Thymus (tissue), 14 donors: ENCODE measurements at places on chromosomes 6 and 20.
A peak's percentile ranks its signal among the peaks of the same experiment; 100 is the strongest.

- no peak for DNase-seq
Observed at GRCh38 chr6:153108315-153108714, 22.8 kb downstream of the RGS17 start.

DNA sequence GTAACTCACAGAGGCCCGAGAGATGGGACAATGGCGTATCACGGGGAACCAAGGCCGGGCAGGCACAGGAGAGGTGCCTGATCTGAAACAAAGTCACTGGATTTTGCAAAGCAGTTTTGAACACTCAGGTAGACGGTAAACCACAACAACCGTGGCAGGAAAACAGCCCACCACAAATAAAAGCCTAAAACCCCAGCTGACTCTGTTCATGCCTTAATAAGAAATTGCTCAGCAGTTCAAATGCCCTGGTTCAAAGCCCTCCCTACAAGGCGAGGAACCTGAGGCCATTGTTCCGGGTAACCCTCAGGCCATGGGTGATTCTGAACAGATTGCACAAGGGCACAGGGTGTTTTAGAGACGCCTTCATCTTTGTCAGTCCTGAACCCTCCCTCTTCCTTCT lies 114.2 kb downstream of the MAP3K7 start:
- DNase-seq, result peak; percentile 74

DNA sequence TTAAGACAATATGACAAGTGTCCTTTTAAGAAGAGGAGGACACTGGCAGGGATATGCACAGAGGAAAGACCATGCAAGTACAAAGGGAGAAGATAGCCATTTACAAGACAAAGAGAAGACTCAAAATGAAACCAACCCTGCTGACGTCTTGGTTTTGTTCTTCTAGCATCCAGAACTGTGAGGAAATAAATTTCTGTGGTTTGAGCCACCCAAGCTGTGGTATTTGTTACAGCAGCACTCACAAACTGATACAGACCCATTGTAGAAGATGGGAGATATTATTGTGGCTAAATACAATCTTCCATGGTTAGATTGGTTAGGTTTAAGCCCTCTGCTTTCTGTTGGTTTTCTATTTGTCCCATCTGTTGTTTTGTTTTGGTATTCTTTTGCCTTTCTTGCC lies 88.6 kb upstream of the SLC35F1 start:
- DNase-seq, result no peak

- no peak for DNase-seq
Observed at GRCh38 chr6:134057478-134057877, 5.1 kb upstream of the SLC2A12 start.

DNA sequence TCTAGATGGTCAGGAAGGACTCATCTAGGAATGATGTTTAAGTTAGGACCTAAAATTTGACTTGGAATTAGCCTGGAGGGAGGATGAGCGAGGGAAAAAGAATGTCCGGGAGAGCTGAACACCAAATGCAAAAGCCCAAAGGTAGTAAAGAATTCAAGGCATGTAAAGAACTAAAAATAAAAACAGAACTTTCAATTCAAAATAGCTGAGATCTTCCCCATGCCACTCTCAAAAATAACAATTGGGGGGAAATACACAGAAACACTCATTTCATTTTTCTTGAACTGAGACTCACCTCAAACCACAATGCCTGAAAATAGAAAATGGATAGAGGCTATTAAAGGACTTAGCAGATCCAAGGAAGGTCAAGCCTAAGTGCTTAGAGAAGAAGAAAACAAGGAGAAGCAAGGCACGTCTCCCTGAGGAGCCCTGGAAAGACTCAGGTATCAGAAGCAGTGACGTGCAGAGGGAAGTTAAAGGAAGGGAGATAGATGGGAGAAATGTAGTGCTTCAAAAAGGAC lies 10.4 kb downstream of the PXT1 start:
- DNase-seq, result no peak

- DNase-seq, result no peak
Observed at GRCh38 chr6:3841711-3842565, 7.2 kb upstream of the FAM50B start.

GRCh38 chr6:139547122-139547776 lies 172.8 kb upstream of the CITED2 start:
- no peak for DNase-seq

- no peak for DNase-seq
Observed at GRCh38 chr20:9482180-9482579, 32.2 kb upstream of the LAMP5 start.

- DNase-seq, result no peak
Observed at GRCh38 chr6:116412270-116412669, 41.5 kb downstream of the DSE start.

DNA sequence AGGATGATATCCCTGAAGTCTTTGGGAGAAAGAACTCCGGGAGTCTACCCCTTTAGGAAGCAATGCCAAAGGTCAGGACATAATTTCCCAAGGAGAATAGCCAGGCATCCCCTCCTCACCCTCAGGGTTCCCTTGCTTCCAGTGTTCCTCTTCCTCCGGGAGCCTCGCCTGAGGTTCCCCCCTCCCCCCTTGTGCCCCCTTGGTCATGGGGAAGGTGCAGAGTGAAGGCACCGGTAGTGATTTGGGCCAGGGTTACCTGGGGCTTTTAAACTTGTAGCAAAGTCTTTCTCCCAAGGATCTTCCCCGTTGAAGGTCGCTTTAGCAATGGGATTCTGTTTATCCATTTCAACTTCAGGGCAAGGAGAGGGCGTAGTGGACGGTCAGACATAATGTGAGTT lies 1.2 kb downstream of the ISM1 start:
- DNase-seq, result no peak

DNA sequence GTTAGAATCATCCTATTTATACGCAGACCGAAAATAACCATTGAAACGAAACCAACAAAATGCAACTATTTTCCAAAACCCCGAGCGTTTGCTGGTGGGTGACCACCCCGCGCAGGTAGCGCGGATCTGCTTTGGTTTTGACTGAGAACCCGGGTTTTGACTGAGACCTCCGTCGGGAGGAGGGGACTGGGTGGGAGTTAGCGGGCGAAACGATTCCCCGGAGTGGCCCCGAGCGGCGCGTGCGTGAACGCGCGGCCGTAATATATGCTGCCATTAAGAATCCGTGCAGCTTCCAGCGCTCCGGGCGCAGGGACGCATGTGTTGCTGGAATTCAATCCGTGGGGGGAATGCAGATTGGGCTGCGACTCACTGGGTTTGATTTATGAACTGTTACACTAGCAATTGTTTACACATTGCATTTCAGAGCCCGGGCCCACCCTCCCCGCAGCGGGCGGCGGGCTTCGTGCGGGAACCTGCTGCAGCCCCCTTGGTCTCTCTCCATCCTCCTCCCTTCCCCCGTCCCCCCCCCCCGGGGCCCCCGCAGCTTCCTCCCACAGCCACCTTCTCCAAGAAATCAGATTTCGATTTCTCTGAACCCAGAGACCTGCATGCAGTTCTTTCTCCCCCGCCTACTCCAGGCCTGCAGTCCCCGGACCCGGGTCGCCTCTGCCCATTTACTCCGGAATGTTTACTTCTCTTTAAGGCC lies 9.9 kb downstream of the NRN1 start:
- no peak for DNase-seq

DNA sequence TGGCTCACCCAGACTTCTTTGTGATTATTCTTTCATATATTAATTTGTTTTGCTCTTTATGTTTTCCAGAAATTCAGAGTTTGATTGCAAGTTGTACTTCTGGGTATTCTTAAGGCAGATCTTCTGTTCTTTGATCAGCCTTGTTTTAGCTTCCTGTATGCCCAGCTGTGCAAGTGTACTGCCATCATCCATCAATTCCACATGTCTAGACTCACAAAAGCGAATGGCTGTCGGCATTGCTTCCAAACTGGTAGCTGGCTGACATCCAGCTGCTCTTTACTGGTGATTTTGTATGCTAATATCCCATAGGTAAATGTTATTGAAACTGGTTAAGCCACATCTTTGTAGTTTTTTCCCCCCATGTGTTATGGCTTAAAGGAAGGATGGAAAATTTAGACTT lies 1084.8 kb upstream of the CITED2 start:
- DNase-seq, result no peak

GRCh38 chr20:53917145-53918019 lies 153.0 kb downstream of the BCAS1 start:
- DNase-seq, result no peak

DNA sequence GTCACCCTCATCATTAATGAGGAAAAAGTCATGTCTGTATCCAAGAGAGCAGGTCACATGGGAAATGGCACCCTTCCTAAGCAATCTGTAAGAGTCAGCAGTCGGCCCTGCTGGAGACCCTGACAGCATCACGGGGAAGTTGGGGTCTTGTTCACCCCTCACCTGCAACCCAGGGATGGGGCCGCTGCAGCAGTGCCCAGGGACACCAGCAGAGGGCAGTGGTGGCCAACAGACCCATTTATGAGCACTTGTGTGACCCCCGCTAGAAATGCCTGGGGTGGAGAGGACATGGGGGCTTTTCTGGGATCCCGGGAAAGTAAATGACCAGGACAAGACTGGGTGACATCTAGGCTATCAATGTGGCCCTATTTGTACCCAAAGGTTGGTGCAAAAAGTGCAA lies 35.9 kb downstream of the ANKRD60 start:
- no peak for DNase-seq

DNA sequence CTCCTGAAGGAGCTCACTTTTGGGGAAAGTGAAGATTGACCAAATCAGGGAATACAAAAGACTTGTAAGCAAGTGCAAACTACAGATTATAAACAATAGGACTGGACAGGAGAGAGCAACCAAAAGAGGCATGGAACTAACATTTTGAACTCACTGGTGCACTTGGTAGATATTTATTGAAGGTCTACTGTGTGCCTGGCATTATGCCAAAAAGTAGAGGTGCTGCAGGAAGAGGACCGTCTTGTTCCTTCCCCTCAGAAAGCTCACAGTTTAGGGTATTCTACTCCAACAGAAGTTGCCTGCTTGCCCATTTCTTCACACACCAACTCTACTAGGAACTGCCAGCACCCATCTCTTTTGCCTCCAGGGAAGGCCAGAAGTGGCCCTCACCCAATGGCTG lies 10.0 kb upstream of the TSHZ2 start:
- no peak for DNase-seq

DNA sequence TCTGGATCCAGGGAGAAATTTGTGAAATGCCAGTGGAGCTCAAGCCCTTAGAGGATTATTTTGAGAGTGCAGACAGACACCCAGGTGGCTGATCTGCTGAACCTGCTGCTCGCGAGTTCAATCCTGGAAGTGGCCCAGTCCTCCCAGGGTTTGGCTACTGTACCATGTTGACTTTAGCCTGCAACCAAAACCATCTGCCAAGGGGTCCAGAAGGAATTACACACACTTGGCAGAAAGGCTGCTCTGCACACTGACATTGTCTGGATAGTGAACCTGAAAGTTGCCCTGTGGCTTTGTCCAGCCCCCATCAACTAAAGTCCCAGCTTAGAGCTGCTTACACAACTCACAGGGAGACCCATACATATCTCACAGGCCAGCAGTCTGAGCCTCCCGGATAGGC lies 21.6 kb upstream of the PI3 start:
- no peak for DNase-seq

- no peak for DNase-seq
Observed at GRCh38 chr20:13422637-13423036, 201.6 kb downstream of the ISM1 start.

DNA sequence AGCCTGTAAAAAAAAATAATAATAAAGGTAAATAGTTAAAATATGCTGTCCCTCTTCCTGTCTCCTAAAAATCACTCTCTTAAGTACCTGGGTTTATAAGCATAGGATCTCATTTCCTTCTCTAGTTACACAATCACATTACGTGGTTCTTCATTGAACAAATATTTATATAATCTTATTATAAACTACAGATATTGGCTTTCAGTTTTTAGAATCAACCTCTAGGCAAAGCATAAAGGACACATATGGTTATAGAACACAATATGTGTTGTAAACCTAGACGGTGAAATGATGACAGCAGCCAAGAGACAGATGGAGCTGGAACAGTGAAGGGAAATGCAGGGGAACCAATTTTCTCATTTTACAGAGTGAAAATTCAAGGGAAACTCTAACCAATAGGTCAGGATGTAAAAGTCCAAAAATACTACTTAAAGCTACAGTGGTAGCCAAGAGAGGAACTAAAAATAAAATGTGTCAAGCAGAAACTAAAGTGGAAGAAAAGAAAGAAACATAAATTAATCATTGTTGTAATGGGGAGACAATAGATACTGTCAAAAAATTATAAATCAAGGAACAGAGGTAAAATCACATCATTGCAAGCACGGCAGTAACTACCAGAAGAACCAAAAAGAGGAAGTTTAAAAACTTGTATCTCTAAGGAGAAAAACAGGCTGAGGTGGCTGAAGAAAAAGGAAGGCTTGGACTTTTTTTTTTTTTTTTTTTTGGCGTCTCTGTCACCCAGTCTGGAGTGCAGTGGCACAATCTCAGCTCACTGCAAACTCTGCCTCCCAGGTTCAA lies 82.8 kb upstream of the CDYL start:
- no peak for DNase-seq

- no peak for DNase-seq
Observed at GRCh38 chr6:24838081-24838480, 39.4 kb upstream of the ARMH2 start.

- no peak for DNase-seq
Observed at GRCh38 chr6:140641412-140641811, 1267.0 kb upstream of the CITED2 start.

- no peak for DNase-seq
Observed at GRCh38 chr6:150238336-150238741, 95.5 kb downstream of the PPP1R14C start.

DNA sequence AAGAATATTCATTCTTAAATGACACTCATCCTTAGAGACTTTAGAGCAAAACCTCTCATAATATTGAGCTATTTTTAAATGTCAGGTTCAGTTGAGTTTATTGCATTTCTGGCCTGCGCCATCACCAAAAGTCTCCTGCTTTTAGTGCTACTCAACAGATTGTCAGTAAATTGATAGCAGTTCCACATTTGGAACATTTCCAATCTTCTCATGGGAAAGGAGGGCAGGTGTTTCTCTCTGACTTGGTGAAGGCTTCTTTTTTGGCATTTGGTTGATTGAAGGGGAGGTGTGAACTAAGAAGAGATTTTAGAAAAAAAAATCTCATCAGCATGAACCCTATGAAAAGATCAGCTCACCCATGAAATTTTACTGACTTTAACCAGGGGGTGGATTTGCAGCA lies 125.9 kb upstream of the INSM1 start:
- DNase-seq, result no peak

DNA sequence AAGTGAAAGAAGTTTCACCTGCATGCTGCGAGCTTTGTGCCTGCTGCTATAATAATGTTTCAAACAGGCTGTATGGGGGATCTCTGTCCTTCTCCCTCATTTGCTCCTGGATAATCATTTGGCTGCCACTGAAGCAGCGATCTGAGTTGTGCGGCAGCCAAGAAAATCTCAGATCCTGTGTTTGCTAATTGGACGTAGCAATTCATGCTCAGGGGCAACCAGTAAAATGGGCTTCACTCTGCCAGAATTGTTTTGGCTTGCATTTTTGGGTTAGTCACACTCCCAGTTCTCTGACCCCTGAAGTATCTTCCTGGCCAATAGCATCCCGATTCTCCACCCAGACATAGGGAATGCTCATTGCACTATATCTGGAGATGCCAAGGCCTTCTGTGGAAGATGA lies 13.7 kb upstream of the STXBP5 start:
- no peak for DNase-seq
